KBM-7 (cell line): ENCODE measurements at places on chromosomes 2 and 18.

- DNase-seq: peak; percentile 31
These were observed 423.8 kb upstream of the MEX3C start for GRCh38 chr18:51621113-51621863.

- no peak for DNase-seq
These were observed 144.8 kb upstream of the RGPD4 start for GRCh38 chr2:107681936-107682335.

DNA sequence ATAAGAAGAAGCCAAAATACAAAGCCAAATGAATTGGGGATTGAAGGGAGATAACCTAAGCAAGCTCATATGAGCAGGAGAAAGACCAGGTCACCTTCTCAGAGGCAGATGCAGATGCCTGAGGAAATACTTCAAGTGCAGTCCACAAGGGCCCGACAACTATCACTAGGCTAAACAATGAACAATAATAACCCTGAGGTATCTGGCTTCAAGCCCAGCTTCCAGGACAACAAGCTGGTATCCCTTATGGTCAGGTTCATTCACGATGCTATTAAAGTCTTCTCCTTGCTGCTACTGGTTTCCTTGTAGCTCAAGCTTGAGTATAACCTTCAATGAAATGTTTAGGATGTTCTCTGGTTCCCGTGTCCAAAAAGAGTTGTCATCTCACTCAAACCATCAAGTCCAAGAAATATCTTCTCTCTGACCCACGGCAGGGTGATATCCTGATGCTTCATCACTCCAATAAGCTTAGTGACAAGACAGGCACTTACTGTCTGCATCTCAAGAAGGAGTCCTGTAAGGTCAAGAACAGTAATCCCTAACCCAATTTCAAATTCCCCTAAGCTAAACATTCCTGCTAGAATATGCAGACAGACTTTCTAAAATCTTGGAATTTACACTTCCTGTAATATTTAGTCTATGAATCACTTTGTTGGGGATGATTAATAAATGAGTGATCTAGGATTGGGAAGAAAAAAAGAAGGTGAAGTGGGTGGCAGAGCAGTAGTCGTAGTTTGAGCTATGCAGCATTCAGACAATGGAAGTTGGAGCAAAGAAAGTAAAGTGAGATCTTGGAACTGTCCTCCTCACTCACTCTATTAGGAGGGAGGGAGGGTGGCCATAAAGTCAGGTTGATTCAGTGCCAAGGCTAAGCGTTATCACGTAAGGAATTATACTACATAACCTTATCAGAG lies 33.1 kb downstream of the CHN1 start:
- no peak for DNase-seq

GRCh38 chr18:11672846-11673454 lies 16.1 kb upstream of the GNAL start:
- no peak for DNase-seq

- DNase-seq: no peak
These were observed 5.0 kb downstream of the RAB6C start for GRCh38 chr2:129984426-129984825.

- DNase-seq: no peak
These were observed 190.8 kb upstream of the RGPD4 start for GRCh38 chr2:107635883-107636282.

DNA sequence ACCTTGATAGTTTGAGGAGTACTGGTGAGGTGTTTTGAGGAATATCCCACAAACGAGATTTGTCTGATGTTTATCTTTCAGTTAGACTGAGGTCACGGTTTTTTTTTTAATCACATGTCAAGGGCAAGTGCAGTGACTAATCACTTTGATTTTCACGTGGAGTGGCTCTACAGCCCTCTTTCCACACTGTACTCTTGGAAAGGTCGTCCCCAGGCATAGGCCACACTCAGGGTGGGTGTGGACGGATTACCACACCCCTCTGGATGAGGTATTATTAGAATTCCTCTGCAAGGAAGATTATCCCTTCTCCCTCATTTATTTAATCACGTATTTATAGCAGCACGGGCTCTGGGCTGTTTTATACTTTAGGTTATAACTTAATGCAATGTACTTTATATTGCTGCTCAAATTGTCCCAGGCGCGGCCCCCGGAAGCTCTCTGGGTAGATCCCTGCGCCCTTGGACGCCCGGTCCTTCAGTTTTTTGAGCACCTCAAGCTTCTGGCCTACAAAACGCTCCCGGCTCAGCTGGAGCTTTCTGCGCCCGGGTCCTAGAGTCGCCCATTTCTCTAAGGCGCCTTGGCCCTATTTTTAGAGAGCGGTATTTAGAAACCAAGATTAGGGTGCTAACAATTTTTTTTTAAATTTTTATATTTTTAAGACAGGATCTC lies 515 bp upstream of the PLEKHB2 start:
- no peak for DNase-seq

- no peak for DNase-seq
These were observed 134.2 kb upstream of the CHAC2 start for GRCh38 chr2:53633441-53633840.

DNA sequence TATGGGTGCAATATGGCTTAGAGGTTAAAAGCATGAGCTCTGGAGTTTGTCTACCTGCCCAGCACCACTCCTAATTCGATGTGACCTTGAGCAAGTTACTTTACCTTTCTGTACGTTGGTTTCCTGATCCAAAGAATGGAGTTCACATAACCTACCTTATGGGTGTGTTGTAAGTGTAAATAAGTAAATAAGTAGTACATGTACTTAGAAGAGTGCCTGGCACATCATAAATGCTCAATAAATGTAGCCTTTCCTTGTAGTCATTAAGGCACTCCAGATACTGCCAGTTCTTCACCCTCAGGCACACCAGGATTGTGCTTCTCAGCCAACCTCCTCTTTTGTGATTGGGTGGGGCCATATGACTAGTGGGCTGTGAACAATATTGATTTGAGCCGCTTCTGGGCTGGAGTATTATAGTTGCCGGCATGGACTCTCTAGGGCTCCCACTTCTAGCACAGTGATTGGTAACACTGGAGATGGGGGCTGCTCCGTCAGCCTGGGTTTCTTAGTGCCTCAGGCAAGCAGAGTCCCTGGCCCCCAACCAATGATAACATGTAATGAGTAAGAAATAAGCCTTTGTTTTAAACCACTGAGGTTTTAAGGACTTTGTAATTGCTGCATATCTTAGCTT lies 101.7 kb upstream of the NOSTRIN start:
- no peak for DNase-seq

- peak; percentile 29 for DNase-seq
These were observed 90.4 kb upstream of the NOSTRIN start for GRCh38 chr2:168712053-168712452.

- DNase-seq: no peak
These were observed 1.1 kb downstream of the CD28 start for GRCh38 chr2:203707530-203707929.

- no peak for DNase-seq
These were observed 37.2 kb downstream of the ODC1 start for GRCh38 chr2:10410823-10411437.

DNA sequence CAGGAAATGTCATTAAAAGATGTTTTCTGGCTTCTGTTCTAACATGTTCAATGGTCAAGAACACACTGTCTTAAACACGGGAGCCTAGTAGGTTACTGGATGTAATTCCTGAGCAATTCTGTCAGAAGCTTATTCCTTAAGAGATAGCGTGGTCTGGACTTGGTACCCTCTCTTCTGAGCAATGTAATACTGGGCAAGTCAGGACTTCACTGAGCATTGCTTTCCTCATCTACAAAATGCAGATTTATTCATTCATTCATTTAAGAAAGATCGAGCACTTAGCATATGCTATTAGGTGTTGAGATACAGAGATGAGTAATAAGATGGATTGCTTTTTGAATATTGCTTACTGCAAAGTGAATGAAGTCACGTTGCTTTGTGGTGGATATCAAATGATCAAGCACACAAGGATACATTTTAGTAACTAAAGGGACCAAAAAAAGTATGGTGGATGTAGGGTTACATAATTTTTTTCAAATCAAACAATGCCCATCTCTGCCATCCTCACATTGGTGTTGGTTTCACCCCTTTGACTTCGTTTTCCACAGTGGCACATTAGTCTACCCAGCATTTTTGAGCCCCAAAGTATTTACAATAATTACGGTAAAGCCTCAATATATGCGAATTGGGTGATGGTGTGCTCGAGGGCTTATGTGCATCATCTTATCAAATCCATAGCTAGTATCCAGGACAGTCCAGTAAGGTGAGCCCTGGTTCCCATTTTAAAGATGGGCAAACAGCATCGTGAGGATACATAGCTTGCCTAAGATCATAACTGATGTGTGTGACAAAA lies 65.3 kb downstream of the ZC3H6 start:
- DNase-seq: no peak

DNA sequence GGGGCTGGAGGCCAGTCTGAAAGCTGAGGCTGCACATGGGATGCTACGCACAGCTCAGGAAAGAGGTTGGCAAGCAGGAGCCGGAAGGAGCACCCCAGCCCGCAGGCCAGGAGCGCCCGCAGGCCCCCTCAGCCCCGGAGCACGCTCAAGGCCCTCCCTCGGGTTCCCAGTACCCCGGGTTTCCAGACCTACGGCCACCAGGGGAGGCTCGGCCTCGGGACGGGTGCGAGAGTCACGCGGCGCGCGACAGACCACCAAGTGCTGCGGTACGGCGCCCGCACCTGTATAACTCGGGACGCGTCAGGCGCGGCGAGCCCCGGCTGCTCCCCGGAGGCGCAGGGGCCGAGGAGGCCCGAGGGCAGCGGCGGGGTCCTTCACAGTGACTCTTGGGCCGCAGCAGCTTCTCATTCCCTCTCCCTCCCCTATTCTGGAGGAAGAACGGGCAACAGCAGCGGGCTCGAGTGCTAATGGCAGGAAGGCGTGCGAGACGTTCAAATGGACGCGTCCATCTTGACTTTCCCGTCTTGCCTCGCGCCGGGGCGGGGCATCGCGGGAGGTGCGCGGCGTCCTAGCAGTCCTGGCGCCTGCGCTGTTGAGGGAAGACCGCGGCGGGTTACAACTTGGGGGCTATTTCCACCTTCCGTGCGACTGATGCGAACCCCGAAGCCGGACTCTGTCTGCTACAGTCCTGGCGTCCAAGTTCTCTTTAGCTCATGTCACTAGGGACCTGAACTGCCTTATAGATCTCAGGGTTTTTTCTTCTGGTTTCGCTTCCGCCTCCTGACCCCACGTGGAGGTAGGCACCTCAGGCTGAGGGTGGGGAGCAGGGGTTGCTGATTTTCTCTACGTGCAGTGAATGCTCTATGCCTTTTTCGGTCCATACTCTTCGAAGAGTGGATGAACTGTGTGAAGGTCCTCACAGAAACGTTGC lies at the start of gene ANAPC1:
ANAPC1 (minus strand) TSS at position 533 of the 931 bp plus-strand sequence. CDS start 3,368 bp downstream, outside the sequence.
- DNase-seq: peak; percentile 90

GRCh38 chr2:101509499-101510284 lies 34.8 kb upstream of the RFX8 start:
- DNase-seq: no peak

DNA sequence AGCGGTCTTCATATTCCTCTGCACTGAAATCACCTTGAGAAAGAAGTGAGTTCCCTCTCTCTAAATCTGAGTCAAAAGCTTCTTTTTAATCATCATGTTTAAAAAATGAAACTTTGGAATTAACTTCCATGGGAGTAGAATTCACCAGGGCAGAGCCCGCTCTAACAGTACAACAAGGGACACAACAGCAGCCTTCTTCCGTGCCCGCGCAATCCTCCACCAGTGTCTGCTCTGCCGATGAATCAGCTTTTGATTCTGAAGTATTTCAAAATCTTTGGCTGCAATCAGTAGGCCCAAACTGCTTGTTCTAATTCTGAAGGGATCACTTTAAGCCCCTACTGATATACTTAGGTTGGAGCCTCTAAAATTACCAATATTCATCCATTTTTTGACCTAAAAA lies 76.9 kb downstream of the USP40 start:
- DNase-seq: no peak

DNA sequence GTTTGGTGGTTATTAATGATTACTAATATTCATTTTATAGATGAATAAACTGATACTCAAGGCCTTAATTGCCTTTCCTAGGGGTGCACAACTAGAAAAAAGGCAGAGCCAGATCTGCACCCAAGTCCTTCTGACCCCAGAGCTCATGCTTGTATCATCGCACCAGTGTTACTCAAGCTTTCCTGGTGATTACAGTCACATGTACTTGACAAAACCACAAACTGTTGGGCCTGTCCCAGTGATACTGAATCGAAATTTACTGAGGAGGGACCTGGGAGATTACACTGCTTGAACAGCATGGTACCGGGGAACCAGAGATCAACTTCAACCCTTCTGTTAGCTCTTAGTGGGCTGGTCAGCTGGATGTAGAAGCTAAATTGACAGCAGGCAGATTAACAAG lies 33.7 kb downstream of the FASTKD2 start:
- DNase-seq: no peak

- no peak for DNase-seq
These were observed 1.8 kb upstream of the KLHL41 start for GRCh38 chr2:169507698-169508097.

DNA sequence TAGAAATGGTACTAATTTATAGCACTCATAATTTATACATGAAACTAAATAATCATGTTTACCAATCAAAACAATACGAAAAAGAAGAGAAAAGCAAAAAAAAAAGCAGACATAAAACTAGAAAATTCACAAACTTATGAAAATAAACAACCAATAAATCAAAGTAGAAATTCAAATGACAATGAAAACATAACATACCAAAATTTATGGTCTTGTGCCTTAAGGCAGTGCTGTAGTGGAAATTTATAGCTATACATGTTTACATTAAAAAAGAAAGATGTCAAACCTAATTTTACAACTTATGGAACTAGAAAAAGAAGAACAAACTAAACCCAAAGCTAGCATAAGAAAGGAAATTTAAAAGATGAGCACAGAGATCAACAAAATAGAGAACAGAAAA lies 16.1 kb upstream of the SPR start:
- no peak for DNase-seq

- no peak for DNase-seq
These were observed 330.5 kb downstream of the LRRTM4 start for GRCh38 chr2:77191665-77192064.

DNA sequence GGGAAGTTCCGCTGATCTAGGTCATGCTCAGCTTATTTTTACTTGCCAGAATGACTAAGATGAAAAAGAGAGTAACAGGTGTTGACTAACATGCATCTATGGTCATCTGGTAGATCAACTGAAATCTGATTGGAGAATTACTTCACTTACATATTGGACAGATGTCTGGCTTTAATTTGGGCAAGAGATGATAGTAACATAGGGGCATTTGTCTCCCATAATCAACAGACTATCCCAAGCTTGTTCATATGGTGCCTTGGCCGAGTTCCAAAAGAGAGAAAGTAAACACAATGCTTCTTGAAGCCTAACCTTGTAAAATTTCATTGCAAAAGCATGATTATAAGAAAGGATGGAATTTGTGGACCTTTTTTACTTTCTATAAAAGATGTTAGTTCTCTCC lies 503.7 kb downstream of the ADCYAP1 start:
- no peak for DNase-seq

DNA sequence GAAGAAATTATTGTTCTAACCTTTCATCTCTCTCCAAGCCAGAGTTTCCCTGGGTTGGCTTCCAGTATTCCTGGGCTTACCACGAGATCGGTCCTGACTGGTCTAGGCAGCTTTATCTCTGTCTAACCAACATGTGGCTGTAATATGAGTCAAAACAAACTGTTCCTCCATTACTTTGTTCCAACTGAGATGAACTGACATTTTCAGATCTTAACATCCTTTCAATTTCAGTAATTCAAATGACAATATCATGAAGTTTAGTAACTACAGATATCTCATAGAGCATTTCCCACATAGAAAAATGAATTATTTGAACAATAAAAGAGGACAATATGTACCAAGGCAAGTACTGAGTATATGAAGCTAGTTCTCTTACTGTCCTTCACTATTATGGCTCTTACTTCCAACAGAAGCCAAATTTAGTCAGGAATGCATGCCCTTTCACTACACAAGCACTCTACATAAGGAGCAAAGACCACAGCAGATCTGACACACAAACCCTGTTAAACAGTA lies 15.5 kb downstream of the SLC25A12 start:
- peak; percentile 14 for DNase-seq
